ENCODE measurements at places on chromosomes 5 and 9.
A peak's percentile ranks its signal among the peaks of the same experiment; 100 is the strongest.

- DNase-seq, result no peak
Observed at GRCh38 chr5:10220248-10220647, 29.4 kb downstream of the ATPSCKMT start.

DNA sequence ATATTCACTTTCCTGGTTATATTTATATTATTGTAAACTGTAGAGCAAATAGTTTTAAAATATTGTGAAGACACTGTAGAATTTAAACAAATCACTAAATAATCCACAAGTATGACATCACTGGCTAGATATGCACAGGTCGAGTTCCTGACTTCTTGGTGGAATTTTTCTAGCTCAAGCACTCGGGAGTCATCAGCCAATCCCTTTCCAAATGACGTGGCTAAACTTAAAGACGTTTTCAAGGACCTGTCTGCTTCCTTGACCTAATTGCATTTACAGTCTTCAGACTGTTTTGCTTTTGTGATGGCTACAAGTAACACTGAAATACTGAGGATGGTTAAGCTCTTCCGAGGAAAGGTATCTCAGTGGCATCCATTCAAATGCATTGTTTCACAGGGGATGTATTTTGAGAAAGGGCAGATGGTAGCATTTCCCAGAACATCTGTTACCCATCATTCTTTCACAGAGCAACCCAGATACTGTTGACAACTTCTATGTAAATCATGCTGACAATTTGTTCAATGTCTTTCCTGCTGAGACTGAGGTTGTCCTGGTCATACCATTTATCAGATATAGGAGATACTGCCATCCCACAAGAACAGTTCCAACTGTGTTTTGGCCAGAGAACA lies 262.8 kb downstream of the CDH10 start:
- no peak for DNase-seq

- DNase-seq, result no peak
Observed at GRCh38 chr9:35972093-35972492, 14.1 kb upstream of the OR2S2 start.

GRCh38 chr5:6470672-6471071 lies 22.0 kb downstream of the UBE2QL1 start:
- no peak for DNase-seq

- peak; percentile 73 for DNase-seq
Observed at GRCh38 chr5:13860146-13860545, 84.3 kb downstream of the DNAH5 start.

DNA sequence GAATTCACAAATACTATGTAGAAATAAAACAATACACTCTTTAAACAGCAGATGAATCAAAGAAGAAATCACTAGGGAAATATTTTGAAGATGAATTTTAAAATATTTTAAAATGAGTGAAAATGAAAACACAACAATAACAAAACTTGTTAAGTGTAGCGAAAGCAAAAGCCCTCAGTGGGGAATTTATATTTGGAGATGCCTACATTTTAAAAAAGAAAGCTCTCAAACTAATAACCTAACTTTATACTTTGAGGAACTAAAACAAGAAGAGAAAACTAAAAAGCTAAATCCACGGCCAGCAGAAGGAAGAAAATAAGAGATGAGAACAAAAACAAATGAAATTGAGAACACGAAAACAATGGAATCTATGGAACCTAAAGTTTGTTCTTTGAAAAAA lies 22.7 kb downstream of the SPDL1 start:
- no peak for DNase-seq

DNA sequence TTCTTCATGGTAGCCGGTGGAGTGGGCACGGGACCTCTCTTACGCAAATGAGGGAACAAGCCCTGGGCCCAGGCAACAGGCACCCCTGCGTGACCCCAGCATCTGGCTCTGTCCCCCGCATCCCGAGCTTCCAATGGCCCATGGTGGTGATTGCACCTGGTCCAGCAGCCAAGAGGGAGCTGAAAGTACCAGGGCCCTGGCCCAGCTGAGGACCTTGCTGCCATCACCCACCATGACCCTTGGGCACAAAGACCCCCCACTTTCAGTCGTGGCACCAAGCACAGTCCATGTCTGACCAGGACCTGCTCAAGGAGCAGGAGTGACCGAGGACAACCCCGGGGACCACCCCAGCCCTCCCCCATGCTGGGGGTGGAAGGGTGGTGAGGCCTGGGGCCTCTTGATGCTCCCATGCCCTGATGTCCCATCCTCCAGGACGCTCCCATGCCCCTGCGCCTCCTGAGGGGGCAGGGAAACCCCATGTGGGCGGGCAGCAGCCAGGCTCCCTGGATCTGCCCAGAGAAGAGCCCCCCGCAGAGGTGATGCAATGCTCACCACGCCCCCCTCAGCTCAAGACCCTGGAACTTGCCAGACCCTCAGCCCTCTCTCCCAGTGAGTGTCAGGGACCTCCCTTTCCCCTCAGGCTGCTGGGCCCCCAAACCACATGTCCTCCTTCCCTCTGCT lies 123.9 kb downstream of the ADAMTS2 start:
- DNase-seq, result no peak

DNA sequence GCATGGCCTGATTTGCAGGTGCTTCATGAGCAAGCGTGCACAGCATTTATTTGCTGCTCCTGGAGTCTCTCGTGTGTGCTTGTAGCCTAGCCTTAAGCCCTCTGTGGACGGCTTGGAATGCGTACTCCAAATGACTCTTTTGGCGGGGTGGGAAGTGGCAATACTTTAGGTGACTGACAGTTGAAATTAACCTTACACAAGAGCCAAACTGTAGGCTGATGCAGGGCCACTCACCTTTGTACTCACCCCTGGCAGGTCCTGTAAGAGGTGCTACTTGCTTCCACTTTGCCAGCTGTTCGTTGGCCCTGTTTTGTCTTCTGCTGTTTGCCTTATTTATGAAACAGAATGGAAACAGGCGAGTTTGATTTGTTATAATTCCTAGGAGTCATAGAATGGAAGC lies 22.9 kb downstream of the TENT4A start:
- DNase-seq, result no peak

DNA sequence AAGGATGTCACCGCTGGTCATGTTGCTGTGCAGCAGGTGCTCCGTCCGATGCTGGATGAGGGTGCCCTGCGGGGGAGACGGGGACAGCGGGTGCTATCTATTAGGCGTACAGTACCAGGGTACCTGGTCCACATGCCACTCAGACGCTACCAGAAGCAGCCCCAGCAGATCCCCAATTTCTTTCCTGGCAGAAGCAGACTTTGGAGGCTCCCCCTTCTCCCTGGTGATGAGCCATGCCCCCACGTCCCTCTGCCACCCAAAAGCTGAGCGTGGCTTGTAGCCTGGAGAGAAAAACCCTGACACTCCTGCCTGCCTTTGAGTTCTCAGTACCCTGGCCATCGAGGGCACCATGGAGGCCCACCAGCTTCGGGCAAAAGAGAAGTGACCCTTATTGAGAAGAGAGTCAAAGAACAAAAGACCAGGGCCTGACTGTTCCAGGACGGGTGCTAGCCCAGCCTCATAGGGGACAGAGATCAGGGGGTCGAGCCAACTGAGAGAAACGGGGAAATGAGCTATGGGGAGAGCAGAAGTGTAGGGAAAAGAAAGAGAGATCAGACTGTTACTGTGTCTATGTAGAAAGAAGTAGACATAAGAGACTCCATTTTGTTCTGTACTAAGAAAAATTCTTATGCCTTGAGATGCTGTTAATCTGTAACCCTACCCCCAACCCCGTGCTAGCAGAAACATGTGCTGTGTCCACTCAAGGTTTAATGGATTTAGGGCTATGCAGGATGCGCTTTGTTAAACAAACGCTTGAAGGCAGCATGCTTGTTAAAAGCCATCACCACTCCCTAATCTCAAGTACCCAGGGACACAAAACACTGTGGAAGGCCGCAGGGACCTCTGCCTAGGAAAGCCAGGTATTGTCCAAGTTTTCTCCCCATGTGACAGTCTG lies 62.0 kb upstream of the ZNF354B start:
- DNase-seq, result no peak

GRCh38 chr5:173625673-173626504 lies 9.4 kb upstream of the BOD1 start:
- DNase-seq, result no peak

GRCh38 chr5:37121465-37121864 lies 127.7 kb downstream of the CPLANE1 start:
- DNase-seq, result no peak

DNA sequence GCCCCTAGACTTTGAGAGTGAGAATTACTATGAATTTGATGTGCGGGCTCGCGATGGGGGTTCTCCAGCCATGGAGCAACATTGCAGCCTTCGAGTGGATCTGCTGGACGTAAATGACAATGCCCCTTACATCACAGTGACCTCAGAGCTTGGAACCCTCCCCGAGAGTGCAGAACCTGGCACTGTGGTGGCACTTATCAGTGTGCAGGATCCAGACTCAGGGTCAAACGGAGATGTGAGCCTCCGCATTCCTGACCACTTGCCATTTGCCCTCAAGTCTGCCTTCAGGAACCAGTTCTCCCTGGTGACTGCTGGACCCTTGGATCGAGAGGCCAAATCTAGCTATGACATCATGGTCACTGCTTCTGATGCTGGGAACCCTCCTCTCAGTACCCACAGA lies 1.3 kb downstream of the PCDHGC4 start:
- no peak for DNase-seq

DNA sequence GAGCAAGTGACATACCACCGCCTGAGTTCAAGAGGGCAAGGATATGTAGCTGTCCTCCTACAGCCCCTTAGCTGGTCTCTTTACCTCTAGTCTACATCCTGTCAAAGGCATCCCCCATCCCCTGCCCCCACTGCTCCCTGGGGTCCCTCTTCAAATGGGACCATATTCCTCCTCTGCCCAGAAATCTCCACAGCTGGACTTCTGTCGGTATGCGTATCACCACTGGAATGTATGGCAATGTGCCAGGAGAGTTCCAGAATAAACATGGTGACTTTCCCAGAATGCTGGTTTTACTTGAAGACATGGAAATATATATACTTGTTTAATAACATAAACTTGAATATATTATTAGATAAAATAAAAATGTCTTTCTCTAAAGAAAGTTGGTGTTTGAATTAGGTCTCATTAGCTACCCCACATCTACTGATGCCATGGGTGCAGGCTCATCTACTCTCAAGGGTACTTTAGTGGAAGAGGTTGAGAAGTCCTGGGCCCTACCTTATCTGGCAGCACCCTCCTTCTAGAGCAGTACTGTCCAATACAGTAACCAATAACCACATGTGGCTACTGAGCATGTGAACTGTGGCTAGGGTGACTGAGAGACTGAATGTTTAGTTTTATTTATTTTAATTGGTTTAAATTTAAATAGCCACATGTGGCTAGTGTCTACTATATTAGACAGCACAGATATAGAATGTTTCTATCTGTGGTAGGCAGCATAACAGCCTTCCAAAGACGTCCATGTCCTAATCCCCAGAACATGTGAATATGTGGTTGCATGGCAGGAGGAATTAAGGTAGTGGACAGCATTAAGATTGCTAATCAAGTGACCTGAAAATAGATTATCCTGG lies 181.7 kb upstream of the SLC30A5 start:
- DNase-seq, result no peak

GRCh38 chr9:33662871-33663270 lies 132.5 kb upstream of the PRSS3 start:
- no peak for DNase-seq

DNA sequence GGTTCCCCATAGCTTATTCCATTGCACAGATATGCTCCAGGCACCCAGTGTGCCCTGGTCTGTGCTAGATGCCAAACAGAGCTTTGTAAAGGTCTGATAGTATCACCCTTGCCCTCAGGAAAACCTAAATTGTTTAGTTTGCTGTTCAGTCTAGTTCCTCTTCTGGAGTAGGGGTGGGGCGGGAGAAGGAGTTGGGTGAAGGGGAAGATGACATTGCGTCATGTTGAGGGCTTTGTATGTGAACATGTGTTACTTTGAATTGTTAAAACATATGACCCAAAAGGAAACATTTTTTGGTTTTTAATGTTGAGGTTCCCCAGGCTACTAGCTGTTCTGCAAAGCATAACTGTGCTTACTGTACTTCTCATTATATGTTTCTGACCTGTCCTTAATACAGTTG lies 40.6 kb downstream of the HACD4 start:
- DNase-seq, result no peak

GRCh38 chr5:107616213-107616612 lies 54.5 kb downstream of the EFNA5 start:
- DNase-seq, result no peak

DNA sequence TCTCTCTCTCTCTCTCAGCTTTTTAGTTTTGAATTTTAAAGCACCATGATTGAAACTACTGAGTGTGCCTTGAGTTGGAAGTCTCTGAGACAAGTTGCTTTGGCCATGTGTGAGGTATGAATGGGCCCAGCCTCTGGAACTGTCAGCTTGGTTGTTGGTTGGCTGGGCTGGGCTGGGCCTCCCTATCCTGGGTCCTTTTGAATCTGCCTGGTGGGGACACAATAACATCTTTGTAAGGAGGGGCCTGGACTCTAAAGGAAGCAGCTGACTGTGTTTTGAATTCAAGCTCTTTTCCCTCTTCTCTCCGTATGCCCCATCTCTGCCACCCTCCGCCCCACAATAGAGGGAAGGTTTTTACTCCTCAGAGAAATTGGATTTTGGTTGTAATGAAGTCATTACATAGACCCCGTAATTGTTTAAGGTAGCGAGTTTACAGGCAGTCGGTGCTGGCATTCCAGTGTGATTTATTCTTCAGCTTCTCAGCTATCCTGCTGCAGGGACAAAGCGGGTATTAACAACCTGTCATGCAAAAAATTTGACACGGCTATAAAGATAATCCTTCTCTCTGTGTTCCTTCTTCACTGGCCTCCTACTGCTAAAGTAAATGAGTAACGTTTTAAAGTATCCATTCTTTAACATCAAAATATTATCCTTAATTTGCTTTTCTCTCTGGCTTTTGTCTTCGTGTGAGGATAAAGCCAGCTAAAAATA lies 105.4 kb downstream of the DAPK1 start:
- no peak for DNase-seq

DNA sequence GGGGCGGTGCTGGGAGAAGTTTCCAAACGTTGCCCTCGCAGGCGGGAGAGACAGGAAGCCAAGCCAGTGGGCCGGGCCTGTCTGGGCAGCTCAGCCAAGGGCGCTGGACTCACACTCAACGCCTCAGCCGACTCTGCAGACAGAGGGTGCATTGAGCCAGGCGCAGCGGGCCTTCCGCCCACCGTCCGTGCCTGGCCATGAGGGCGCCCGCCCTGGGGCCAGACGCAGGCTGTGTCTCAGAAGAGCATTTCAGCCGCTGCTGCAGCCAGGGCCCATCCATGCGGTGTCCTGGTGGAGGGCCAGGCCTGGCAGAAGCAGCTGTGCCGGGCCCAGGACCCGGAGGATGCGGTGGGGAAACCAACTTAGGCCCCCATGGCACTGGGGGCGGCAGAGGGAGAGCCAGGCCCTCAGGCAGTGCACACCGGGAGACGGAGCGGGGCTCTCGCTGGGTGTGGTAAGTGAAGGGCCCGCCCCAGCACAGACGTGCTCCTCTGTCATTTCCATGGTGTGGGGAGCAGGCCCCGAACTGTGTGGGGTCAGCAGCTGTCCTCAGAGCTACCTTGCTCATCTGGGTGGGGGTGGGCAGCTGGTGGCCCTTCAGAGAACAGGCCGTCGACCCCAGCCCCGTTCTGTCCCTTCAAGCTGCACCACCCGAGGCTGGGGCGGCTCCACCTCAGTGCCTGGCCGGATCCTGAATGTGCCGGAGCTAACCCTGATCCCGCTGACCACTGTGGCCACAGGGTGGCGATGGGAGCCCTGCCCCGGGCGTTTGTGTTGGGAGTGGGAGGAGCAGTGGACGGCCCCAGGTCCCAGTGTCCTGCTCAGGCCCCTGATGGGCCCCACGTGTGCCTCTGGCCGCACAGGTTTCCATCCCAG lies 18.0 kb downstream of the DNLZ start:
- peak; percentile 27 for DNase-seq
